ENCODE measurements at places on chromosomes 5 and 9.
A peak's percentile ranks its signal among the peaks of the same experiment; 100 is the strongest.

DNA sequence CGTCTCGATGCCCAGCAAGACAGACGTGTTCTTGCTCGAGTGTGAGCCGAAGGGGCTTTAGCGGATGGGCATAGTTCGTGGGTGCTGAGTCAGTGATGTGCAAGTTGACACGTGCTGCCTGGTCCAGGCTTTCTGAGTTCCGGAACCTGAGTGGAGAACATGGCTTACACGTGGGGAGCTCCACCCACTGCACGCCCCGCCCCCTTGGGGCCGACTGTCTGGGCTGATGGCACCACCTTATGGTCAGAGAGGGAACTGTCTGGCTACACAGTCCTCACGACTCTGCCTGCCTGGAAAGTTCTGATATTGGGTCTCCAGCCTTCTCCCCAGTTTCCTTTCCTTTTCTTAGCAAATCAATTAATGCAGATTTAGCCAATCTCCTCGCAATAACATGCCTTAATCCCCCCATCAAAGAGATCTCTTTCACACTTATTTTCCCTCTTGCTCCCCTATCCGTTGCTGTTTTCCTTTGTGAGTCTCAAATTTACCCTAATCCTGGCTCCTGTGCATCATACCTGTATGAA lies 3.8 kb upstream of the STC2 start:
- peak; percentile 58 for DNase-seq

DNA sequence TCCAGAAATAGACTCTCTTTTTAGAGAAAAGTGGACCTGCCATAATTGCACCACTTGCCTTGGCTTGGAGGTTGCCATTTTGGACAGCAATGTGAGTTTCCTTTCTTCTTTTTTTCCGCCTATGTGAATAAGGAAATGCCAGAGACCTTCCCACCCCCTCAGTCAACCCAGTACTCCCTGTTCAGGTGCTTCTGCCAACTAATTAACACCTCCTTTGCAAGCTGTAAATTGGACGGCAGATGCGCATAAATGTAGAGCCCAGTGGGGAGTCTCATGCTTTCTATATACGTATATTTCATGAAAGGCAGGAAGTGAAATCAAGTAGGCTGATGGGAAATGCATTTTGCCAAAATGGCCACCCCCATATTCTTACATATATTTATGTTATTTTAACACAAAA lies 269.8 kb upstream of the RFX3 start:
- no peak for DNase-seq

GRCh38 chr9:2174306-2174705 lies 159.2 kb downstream of the SMARCA2 start:
- no peak for DNase-seq

- DNase-seq, result no peak
These were observed 206.0 kb downstream of the PCSK1 start for GRCh38 chr5:96226941-96227552.

GRCh38 chr5:52988335-52989024 lies 672 bp upstream of the ITGA2 start:
- no peak for DNase-seq
